ENCODE measurements at places on chromosomes 12 and 14.

- no peak for DNase-seq
Observed at GRCh38 chr12:1319212-1319611, 275.2 kb downstream of the FBXL14 start.

DNA sequence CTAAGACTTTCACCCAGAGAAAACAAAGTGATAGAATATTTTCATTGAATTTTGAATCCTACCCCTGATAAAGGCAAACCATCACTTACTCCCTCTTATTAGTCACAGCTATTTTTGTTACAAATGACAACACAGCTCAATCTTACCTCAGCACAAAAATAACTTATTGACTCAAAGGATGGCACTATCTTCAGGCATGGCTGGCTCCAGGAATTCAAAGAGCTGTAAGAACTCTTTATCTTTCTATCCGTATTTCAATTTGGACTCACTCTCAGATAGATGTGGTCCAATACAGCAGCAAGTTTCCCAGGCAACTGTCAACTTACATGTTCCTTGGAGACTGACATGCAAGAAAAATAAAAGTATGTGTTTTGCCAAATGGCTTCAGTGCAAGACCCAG lies 709.4 kb upstream of the MDGA2 start:
- DNase-seq = no peak

GRCh38 chr14:21068521-21069387 lies 1.4 kb upstream of the ARHGEF40 start:
- DNase-seq = no peak

- DNase-seq = no peak
Observed at GRCh38 chr12:16604596-16605252, 1.2 kb downstream of the LMO3 start.

- no peak for DNase-seq
Observed at GRCh38 chr12:124240493-124240892, 54.4 kb upstream of the RFLNA start.
